Activated CD4-positive, alpha-beta T cell treated with anti-CD3 and anti-CD28 coated beads, Interleukin-2, amount 10 ng/mL, durations not matched to agents 7 days and 5 days (primary cell): ENCODE measurements at places on chromosomes 11 and 22.

- H3K27me3 ChIP-seq: no peaks in the 10 kb centered on the region
- DNase-seq: no peak
- no peaks in the 10 kb centered on the region for H3K36me3 ChIP-seq
- peaks cover 33% of the 10 kb centered on the region for H3K4me1 ChIP-seq
Observed at GRCh38 chr11:64969209-64969608, 2.7 kb downstream of the MAJIN start.

- no peak overlapping the region for H3K4me3 ChIP-seq
- H3K36me3 ChIP-seq: peaks cover 21% of the 10 kb centered on the region
- no peaks in the 10 kb centered on the region for H3K4me1 ChIP-seq
Observed at GRCh38 chr11:57539342-57539741, 1.9 kb downstream of the SMTNL1 start.

DNA sequence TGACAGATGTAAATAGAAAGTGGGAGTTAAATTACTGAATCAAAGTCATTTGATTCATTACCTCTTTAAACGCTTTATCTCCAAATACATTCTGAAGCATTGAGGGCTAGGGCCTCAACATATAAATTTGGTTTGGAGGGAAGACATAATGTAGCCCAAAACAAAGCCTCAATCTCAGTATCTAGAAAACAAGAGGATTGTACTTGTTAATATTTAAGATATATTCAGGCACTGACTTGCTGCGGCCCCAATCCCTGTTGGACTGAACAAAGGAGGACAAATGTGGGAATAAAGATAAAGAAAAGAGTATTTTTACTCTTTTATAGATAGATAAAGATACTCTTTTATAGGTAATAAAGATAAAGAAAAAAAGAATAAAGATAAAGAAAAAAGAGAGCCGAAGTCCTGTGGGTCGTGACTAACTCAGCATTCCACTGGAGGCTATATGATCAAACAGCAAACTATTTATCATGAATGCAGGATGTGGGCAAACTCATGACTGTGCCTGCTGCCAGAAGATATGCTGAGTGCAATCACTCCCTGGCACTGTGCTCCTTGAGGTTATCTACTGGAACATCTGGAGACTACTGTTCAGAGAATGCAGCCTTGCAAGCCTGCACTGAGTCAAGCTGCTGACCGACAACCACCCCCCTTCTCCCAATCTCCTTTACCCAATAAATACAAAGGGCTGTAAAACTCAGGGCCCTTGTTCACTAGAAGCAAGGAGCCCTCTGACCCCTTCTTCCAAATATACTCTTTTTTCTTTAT, 6.9 kb downstream of the OR10V1 start:
- no peaks in the 10 kb centered on the region for H3K4me1 ChIP-seq
- no peak for DNase-seq
- H3K4me3 ChIP-seq: no peak overlapping the region

GRCh38 chr22:41504397-41504796, 35.5 kb downstream of the ACO2 start:
- H3K27ac ChIP-seq: no peak overlapping the region
- no peaks in the 10 kb centered on the region for H3K27me3 ChIP-seq
- no peaks in the 10 kb centered on the region for H3K4me1 ChIP-seq

DNA sequence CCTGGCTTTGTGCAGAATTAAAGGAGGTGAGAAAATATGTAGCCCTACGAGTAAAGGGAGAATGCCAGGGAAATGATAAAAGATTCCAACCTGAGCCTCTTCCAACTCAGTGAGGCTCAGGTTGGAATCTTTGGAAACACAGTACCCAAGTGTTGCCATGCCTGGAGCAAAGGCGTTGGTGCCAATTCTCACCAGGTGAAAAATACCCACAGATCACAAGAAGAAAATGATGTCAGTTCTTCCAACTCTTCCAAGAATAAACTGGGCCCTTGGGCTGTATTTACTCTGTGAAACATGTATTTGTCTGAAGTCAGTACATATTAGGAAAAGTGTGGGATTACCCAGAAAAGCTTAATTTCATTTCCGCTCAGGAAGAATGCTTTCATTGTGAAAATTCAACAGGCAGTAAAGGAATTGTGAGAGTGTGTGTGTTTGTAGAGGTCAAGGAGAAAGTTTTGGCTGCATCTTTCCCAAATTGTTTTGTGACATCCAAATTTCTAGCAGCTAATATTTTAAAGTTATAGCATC, 235.3 kb upstream of the MPPED2 start:
- H3K27me3 ChIP-seq: no peaks in the 10 kb centered on the region
- H3K4me3 ChIP-seq: no peak overlapping the region
- no peak overlapping the region for H3K27ac ChIP-seq
- DNase-seq: no peak
- no peaks in the 10 kb centered on the region for H3K4me1 ChIP-seq
- H3K36me3 ChIP-seq: no peaks in the 10 kb centered on the region

DNA sequence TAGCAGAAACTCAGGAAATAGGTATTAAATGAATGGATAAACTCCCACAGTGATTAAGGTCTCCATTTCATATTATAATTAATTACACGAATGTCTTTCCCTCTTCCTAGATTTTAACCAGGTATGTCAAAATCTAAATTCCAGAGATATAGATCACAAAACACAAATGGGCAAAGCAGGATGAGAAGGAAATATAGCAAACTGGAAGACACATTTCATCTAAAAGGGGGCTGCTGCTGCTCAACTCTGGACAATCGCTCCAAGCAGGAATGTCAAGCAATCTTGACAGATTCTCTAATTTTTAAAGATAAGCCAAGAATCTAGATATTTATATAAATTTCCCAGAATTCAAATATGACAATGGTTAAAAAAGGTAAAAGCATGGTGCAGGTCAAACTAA, 554.2 kb upstream of the CCDC90B start:
- H3K36me3 ChIP-seq: no peaks in the 10 kb centered on the region
- no peak overlapping the region for H3K27ac ChIP-seq
- DNase-seq: no peak
- H3K4me1 ChIP-seq: peaks cover 1% of the 10 kb centered on the region
- peaks cover 2% of the 10 kb centered on the region for H3K27me3 ChIP-seq
- H3K4me3 ChIP-seq: no peak overlapping the region

- no peak for DNase-seq
- peaks cover 21% of the 10 kb centered on the region for H3K27me3 ChIP-seq
- peaks cover 23% of the 10 kb centered on the region for H3K4me1 ChIP-seq
- no peaks in the 10 kb centered on the region for H3K36me3 ChIP-seq
Observed at GRCh38 chr11:76665172-76665571, 5.4 kb downstream of the LRRC32 start.

DNA sequence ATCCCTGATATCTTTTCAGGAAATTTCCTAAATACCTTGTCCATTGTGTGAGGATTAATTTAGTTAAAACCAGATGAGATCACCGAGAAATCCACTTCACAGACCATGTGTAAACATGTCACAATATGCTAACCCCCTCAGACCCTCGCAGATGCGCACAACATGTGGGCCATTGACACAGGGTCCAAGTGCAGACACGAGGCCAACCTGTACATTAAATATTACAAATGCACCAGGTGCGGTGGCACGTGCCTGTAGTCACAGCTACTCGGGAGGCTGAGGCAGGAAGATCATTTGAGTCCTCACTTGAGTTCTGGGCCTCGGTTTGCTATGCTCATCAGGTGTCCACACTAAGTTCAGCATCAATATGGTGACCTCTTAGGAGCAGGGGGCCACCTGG, 9.9 kb upstream of the TMPRSS4 start:
- peaks cover 3% of the 10 kb centered on the region for H3K27me3 ChIP-seq
- peaks cover 2% of the 10 kb centered on the region for H3K4me1 ChIP-seq
- H3K4me3 ChIP-seq: no peak overlapping the region

- DNase-seq: no peak
- no peaks in the 10 kb centered on the region for H3K36me3 ChIP-seq
- H3K4me3 ChIP-seq: no peak overlapping the region
- no peaks in the 10 kb centered on the region for H3K4me1 ChIP-seq
Observed at GRCh38 chr11:27081056-27081455, 40.4 kb downstream of the BBOX1 start.

GRCh38 chr11:72807792-72808191, 6.4 kb upstream of the ATG16L2 start:
- H3K27ac ChIP-seq: no peak overlapping the region
- peaks cover 31% of the 10 kb centered on the region for H3K36me3 ChIP-seq
- DNase-seq: no peak
- no peak overlapping the region for H3K4me3 ChIP-seq
- H3K4me1 ChIP-seq: peaks cover 29% of the 10 kb centered on the region
- H3K27me3 ChIP-seq: no peaks in the 10 kb centered on the region

DNA sequence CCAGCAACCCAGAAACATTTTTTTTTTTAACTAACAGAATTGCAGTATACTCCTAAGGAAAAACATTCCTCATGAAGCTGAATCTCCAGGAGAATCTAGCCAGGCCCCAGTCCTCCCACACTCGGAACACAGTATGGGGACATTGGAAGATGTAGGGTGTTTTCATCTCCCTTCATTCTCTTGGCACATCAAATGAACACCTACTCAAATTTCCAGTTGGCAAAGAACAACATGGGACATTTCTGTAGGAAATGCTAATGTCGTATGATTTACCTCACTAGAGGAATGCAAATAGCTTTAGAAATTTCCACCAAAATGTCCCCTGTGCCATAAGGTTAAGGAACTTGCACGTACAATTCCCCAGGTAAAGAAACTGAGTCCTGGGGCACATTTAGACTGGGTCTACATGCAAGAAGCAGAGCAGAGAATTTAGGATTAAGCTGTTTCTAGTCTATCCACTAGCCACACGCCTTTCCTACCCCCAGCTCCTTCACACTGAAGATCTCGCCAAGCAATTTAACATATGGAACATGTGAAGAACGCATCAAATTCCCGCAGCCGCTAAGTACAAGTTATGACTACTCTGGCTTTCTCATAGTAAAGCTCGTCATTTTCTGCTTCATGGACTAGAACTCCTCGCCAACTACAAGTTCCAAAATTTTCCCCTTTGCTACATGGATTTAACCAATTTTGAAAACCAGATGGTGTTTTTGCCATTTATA, 2.9 kb upstream of the CADM1 start:
- no peak for DNase-seq
- H3K4me1 ChIP-seq: peaks cover 7% of the 10 kb centered on the region
- H3K4me3 ChIP-seq: no peak overlapping the region
- H3K36me3 ChIP-seq: no peaks in the 10 kb centered on the region

DNA sequence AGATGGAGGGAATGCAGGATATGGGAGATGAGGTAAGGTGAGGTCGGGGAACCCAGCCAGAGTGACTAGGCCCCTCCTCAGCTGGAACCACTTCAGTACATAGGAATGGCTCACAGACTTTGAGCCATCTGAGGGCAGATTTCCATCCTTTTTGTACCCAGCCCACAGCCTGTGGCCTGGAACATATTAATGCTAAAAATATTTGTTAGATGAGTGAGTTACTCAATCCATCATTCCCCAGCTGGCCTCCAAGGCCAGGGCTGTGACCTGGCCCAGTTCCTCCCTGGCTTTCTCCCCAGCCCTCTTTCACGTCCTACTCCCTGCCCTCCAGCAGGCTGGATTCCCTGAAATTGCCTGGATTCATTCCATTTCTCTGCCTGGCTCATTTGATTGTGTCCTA, 57.2 kb upstream of the PRDM11 start:
- peaks cover 5% of the 10 kb centered on the region for H3K27me3 ChIP-seq
- no peak overlapping the region for H3K27ac ChIP-seq
- H3K4me3 ChIP-seq: no peak overlapping the region
- no peaks in the 10 kb centered on the region for H3K36me3 ChIP-seq
- H3K4me1 ChIP-seq: peaks cover 11% of the 10 kb centered on the region

DNA sequence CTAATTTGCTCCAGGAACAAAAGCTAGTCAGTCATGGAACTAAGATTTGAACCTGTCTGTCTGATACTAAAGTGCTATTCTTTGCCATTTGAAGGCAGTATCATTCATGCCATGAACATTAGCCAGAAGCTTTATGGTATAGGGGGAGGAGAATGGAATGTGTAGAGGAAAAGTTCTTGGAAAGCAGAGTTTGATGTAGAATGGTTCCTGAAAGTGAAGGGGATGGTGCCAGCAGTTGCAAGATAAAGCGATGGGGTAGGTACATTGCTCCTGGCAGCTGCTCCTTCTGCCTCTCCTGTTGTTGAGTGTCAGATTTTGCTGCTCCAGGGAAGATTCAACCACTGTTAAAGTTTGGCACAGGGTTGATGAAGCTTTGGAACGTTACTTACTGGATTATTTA, 53.4 kb downstream of the ARHGAP42 start:
- no peak overlapping the region for H3K4me3 ChIP-seq
- H3K4me1 ChIP-seq: no peaks in the 10 kb centered on the region
- no peak for DNase-seq

DNA sequence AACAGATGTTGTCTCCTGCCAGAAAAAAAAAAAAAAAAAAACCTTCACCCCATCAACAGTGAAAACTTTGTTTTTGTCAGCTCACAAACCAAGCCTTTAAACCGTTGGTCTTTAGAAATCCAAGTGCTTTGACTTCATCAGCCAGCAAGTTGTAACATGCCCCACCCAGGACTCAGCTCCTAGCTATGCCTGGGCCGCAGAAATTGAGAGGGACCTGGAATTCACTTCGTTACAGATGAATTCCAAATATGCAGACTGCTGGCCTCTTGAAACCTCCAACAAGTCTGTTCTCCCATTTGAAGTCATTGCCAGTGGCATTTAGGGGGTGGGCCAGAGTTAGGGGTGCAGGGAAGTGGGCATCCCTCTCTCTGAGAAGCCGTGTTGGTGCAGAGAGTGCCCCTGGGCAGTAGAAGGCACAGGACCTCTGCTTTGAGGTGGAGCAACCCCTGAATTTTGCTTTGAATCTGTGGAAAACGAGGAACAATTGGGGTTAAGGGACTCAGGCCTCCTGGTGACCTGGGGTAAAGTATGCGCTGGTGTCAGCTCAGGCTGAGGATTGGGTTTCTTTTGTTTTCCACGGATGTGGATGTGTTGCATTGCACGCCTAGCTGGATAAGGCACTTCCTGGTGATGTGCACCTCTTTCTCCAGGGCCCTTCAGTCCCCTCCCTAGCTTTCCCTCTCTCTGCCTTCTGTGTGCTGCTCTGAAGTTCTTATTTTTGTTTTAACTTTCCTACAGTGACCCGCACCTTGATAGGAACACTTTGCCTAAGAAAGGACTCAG, 109.5 kb downstream of the DBX1 start:
- H3K36me3 ChIP-seq: no peaks in the 10 kb centered on the region
- H3K27ac ChIP-seq: no peak overlapping the region
- no peaks in the 10 kb centered on the region for H3K4me1 ChIP-seq
- no peaks in the 10 kb centered on the region for H3K27me3 ChIP-seq

GRCh38 chr11:75526192-75526541, 426 bp upstream of the GDPD5 start:
- H3K4me3 ChIP-seq: peak overlapping the region; percentile 81
- peak overlapping the region; percentile 87 for H3K27ac ChIP-seq
- peaks cover 40% of the 10 kb centered on the region for H3K4me1 ChIP-seq
- H3K27me3 ChIP-seq: peaks cover 2% of the 10 kb centered on the region
- no peak for DNase-seq
- no peaks in the 10 kb centered on the region for H3K36me3 ChIP-seq

DNA sequence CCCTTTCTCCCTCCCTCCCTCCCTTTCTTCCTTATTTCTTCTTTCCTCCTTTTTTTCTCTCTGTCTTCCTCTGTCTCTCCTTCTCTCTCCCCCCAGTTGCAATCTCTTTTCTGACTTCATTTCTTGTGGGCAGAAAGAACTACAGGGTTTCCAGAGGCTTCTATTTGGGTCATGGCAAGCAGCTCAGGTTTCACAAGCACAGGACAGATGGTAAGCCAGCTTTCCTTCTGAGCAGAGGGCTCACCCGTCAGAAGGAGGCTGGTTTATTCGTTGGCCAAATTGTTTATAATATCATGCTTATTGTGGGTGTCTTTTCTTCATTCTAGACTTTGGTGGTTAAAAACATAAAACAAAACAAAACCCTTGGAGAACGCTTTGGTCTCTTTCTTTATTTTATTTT, 58.9 kb upstream of the CLMP start:
- no peak overlapping the region for H3K4me3 ChIP-seq
- H3K27ac ChIP-seq: no peak overlapping the region
- peaks cover 15% of the 10 kb centered on the region for H3K27me3 ChIP-seq
- H3K4me1 ChIP-seq: no peaks in the 10 kb centered on the region
- DNase-seq: no peak
- H3K36me3 ChIP-seq: peaks cover 3% of the 10 kb centered on the region
